ENCODE measurements at places on chromosomes 13 and 19.

DNA sequence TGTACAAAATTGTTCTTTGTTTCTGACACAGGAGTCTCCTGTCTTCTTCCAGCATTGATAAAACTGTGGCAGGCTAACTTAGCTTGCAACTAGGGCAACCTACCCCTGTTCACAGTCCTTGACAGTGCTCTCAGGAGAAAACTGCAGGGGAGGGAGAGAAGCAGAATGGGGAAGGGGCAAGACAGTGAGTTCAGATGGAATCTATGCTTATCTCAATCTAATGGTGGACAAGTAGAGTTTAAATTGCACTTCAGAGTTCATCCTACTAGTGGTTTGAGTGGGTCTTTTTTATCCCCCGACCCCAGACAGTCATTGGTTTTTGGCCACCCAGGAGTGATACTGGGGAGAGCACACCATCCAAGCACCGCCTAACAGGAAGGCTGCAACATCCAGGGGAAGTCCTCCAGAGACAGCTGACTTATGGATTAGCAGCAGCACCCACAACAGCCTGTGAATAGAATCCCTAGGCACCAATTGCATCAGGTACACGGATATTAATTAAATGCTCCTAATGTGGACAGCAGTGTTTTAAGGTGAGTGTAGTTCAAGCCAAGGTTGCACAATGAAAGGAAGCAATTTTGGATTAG lies 236.6 kb downstream of the NHLRC3 start:
- DNase-seq: no peak

- DNase-seq: no peak
Measured at GRCh38 chr13:39895254-39895653, 239.8 kb downstream of the COG6 start.

DNA sequence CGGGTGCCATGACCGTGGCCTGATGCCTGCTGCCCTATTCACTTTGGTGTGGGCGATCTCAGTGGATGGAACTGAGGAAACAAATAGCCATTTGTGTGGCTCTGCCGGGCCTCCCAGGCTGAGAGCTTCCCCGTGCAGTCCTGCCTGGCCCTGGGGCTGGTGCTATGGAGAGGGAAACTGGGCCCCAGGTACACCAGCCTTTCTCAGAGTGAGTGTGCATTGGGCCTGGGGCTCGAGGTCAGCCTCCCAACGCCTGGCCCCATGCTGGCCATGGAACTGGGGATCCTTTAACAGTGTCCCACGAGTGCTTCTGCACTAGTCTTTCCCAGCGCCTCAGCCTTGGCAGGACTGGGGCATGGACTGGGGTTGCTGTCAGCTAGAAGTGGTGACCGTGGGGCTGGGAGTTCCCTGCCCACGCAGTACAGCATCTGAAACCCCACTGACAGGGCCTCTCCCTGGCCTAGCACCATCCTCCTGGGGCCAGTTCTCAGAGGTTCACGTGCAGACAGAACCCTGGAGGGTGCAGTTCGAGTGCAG lies 10.5 kb downstream of the PLEKHF1 start:
- DNase-seq: no peak

DNA sequence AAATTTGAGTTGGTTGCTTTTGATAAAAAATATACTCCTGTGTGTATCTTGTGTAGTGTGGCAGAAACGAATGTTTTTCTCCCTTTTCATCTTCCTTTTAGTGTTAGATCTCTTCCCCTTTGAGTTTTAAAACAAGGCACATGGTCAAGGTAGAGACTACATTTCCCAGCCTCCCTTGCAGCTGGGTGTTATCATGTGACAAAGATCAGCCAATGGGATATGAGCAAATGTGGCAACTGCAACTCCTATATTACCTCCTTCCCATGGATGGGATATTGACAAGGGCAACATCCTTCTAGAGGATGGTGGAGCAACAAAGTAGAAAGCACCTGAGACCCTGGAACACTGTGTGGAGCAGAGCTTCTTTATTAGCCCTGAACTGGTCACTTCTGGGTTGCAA lies 42.4 kb downstream of the ADGRE3 start:
- DNase-seq: no peak

DNA sequence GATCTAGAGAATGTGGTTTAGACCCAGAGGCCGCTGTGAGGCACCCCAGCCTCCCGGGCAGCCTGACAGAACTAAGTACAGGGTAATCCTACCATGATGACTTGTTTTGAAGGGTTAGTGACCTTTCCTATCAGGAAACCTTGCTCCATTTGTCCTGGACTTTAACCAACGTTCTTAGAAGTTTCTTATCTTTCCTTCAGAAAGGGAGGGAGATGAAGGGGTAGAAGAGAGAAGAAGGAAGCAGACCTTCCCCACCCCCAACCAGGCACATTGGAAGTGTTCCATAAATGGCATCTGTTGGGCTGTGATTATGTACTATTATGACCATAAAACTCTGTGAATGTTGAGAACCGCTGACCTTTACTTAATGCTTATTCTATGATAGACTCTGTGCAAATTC lies 184.2 kb downstream of the OXGR1 start:
- no peak for DNase-seq

DNA sequence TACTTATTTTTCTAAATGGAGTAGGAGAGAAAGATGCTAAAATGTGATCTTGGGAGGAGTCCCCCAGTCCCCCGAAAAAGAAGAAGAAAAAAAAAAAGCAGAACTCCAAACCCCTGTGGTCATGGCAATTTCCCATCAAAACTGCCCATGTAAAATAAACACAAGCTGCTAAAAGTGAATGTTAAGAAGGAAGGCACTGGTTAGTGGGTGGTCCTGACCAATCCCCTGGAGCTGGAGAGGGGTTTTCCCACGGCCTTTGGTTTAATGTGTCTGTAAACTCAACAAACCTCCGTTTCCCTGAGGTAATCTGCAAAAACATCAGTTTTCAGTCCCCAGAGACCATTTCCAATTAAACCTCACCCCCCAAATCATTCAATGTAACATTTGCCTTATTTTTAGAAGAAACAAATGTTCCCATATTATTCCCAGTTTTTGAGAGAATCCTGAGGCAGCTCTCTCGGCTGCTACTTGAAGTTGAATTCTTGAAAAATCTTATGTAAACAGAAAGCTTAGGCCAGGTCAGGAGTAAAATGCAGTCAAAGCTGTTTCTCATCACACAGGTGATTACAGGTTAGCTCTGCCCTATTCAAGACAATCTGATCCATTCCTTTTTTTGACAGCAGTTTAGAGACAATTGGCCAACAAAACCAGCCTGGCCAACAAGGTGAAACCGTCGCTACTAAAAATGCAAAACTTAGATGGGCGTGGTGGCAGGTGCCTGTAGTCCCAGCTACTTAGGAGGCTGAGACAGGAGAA lies 17.0 kb downstream of the RAB3D start:
- DNase-seq: peak; percentile 65

DNA sequence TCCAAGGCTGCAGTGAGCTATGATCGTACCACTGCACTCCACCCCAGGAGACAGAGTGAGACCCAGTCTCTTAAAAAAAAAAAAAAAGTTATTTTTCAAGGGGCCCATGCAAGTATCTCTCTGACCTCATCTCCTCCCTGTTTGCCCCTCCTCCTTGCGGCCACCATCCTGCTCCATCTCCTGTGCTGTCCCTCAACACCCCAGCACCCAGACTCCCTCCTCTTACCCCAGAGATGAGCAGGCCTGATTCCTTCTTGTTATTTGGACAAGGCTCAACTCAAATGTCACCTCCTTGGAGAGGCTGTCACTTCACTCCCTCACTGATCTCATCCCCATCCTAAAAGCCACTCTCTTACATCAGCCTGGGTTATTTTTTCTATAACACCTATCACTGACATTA lies 4.4 kb downstream of the RYR1 start:
- no peak for DNase-seq

DNA sequence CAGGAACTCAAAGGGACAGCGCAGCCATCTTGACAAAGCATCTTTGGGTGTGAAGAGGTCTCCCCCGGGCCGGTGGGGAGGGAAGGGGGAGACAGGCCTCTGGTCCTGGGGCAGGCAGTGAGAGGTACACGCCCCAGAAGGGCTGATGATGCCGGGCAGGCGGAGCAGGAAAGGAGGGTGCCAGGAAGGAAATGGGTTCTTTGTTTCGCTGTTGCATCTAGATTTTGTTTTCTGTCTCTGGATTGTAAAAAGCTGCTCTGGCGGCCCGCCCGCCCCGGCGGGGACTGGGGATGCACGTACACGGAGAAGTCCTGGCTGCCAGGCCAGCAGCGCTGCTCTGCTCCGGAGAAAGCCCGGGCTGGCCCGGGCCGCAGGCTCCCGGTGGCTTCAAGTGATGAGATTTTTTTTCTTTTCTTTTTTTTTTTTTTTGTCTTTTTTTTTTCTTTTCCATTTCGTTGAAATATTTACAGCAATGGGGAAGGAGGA lies 13.2 kb upstream of the ASF1B start:
- no peak for DNase-seq

DNA sequence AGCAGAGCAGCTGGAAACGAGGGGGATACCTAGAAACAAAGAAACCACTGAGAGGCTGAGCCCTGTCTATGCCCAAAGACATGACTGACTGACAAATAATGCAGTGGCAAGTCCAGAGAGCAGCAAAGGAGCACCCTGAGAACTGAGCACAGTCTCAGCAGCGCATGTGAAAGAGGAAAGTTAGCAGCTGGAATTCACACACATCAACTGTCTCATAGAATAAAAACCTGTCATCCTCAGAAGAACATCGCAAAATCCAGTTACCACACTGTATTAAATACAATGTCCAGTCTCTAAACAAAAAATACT lies 24.1 kb upstream of the DLEU7 start:
- DNase-seq: no peak

- DNase-seq: no peak
Measured at GRCh38 chr13:99299256-99299919, 7.8 kb downstream of the GPR183 start.

- DNase-seq: no peak
Measured at GRCh38 chr13:108944760-108945159, 315.3 kb downstream of the MYO16 start.

DNA sequence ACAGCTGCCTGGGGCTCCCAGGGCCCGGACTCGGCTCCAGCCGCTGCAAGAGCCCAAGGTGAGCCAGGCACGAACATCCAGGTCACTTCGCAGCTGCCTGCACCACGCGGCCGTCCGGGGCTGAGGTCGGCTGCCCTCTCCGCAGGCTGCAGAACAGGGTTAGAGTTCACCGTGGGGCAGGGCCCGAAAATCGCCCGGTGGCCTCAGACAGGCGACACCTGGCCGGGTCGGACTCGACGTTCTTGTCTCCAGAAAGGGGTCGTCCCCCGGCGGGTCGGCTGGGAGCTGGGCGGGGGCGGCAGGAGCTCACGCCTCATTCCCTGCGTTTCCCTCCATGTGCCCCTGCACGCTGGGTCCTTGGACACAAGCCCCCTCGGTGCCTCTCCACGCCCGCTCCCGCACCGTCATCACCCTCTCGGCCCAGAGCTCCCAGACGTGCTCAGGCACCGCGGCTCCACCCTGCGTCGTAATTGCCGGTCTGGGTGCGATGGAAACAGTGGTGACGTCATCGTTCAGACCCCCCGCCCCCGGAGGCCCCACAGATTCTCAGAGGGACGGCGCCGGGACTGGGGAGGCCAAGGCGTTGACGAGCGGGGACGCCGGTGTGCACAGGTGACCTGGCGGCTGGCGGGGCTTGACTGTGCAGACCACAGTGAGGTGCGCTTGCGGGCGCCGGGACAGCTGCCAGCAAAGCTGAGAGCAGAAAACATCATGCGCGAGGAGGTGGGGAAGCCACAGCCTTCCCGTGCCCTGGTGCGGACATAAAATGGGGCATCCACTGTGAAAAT lies 4.0 kb upstream of the GRIN3B start:
- DNase-seq: no peak

DNA sequence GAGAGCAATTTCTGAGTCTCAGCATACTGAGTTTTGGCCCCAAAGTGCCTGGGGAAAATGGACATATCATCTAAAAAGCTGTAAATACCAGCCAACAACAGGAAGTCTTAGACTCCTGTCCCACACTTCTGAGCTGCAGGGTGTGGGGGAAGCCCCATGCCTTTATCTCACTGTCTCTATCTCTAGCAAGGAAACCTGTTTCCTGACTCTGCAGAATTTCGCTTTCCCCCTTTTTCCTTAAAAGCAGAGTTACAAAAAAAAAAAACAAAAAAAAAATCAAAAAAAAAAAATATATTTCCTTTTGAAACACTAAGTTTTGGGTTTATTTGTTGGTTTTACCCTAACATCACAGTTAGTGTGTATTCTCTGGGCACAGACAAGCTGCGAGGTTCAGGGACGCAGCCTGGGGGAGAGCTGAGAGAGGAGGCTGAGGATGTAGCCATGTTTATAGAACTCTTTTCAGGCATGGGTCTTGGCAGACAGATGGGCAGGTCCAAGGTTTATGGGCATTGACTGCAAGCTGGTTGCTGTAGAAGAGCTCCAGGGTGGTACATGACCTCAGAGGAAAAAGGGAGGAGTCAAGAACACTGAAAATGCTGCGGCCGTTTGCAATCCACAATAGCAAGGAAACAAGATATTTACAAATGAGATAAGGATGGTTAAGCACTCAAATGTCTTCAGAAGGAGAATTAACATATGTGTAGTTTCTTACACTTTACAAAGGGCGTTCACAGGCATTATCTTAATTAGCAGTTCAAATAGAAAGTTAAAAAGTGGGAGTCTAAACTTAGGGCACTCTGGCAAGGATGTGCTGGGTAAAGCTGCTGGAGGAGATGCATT lies 4.9 kb downstream of the MBNL2 start:
- no peak for DNase-seq

- no peak for DNase-seq
Measured at GRCh38 chr19:39582891-39583625, 19.3 kb upstream of the LGALS13 start.

DNA sequence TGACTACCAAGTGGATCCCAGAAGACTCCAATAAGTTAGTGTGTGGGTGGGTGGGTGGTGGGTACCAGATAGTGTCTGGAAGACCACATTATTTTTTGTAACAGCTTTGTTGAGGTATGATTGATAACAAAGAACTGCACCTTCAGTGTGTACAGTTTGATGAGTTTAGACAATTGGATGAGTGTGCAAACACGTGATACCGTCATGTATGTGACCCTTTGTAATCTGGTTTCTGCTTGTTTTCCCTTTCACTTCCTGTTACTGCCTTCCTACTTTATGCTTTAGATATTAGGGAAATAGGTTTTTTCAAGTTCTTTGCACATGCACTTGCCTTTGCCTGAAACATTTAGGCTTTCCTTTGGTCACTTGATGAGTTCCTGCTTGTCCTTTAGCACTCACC lies 8.5 kb downstream of the RPL21 start:
- no peak for DNase-seq

GRCh38 chr13:73040968-73041596 lies 17.7 kb upstream of the KLF5 start:
- peak; percentile 99 for DNase-seq

- no peak for DNase-seq
Measured at GRCh38 chr19:51179256-51179655, 37.2 kb downstream of the SIGLEC7 start.

DNA sequence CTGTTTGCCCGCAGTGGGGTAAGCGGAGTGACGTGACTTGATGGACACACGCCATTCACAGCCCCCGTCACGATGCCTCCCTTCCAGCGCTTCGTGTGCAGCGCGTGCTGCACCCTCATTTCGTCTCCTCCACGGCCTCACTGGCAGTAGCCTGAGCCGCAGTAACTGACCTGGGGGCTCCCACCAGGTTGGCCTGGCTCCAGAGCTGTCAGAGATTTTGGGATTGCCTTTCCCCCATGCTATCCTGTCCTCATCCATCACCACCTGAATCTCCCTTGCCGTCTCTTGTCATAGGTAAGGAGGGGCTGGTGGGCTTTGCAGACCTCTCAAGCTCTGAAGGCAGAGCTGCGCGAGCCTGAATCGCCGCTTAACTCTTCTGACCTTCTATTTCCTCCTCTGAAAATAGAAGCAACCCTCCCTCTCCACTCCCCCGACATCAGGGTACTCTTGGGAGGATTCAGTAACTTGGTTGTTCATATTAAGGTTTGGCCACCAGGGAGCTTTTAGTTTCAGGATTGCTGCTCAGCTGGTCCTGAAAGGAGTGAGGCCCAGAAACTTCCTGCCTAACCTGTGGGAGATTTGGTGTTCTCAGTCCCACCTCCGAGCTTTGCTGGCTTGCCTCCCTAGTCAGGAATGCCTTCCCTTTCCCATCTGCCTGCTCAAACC lies 27.9 kb downstream of the SIGLEC5 start:
- no peak for DNase-seq
